ENCODE measurements at places on chromosomes 6 and 20. TPM values are rescaled to one million over a fixed set of nuclear protein-coding genes. Genes with fewer than 3 reads are reported as not detected.
A peak's percentile ranks its signal among the peaks of the same experiment; 100 is the strongest.

Gene DEF6
- 1.7 TPM for total RNA-seq

GRCh38 chr6:44456070-44456965 is 68.8 kb downstream of the CDC5L start:
- no peak for DNase-seq

GRCh38 chr20:4439461-4439860 is 282.2 kb upstream of the PRND start:
- no peak for DNase-seq

Gene SLC39A7
- total RNA-seq = 62.4 TPM

DNA sequence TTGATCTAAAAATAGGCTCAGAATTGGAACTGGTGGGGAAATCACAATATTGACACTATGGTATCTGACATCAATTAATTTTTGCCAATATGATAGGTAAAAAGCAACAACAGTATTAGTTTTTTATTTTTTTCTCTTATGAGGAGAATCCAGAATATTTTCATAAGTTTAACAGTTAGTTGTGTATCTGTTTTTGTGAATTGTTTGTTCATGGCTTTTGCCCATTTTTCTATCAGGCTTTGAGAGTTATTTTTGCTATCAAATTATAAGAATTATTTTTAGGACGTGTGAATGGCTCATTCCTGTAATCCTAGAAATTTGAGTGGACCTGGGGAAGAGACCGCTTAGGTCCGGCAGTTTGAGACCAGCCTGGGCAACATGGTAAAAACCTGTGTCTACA is 608.6 kb upstream of the ADGRB3 start:
- no peak for DNase-seq

DNA sequence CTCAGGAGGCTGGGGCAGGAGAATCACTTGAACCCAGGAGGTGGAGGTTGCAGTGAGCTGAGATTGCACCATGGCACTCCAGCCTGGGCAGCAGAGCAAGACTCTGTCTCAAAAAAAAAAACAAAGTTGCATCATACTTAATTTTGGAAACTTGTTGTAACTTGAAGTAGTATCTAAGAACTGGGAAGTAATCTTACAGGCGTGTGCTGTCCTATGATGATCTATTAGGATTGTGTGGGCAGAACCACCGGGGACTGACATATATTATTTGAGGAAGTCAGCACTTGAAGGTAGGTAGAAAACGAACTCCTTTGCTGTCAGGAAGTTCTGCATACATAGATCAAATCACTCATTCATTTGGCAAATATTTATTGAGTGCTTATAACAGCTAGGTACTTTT is 188.5 kb downstream of the ZNF217 start:
- no peak for DNase-seq

DNA sequence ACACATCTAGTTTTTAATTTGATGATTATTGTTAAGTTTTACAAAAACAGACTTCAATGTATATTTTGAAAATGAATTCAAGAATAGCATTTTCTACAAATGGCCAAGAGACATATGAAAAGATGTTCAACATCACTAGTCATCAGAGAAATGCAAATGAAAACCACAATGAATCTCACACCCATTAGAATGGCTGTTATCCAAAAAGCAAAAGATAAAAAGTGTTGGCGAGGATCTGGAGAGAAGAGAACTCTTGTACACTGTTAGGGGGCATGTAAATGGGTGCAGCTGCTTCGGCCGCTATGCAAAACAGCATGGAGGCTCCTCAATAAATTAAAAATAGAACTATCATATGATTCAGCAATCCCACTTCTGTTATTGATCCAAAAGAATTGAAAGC is 185.8 kb upstream of the CCN2 start:
- DNase-seq = no peak

DNA sequence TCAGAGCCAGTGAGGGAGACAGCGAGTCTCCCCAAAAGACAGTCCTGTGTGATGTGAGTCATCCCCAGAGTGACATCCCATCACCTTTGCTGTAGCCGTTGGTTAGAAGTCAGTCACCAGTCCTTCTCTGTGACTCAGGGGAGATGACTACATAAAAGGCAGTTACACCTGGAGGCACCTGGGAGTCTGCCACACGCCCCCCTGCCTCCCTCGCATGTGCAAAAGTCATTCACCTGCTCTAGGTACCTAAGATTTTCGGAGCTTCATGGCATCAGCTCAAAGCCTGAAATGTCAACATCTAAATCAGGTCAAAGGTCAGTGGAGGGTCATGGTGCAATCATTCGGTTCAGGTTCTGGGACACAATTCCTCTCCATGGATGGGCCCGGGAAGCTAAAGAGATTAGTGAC is 50.3 kb downstream of the PRR18 start:
- DNase-seq = no peak

Gene SYCP2
- total RNA-seq = 0.94 TPM

DNA sequence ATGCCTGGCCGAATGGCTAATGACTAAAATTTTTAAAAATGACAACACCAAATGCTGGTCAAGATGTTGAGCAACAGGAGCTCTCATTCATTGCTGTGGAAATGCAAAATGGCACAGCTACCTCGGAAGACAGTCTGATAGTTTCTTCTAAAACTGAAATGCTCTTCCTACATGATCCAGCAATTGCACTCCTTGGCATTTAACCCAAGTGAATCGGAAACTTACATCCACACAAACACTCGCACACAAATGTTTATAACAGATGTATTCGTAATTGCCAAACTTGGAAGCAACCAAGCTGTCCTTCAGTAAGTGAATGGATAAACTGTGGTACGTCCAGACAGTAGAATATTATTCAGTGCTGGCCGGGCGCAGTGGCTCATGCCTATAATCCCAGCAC is 56.4 kb upstream of the NCOA3 start:
- DNase-seq = no peak

DNA sequence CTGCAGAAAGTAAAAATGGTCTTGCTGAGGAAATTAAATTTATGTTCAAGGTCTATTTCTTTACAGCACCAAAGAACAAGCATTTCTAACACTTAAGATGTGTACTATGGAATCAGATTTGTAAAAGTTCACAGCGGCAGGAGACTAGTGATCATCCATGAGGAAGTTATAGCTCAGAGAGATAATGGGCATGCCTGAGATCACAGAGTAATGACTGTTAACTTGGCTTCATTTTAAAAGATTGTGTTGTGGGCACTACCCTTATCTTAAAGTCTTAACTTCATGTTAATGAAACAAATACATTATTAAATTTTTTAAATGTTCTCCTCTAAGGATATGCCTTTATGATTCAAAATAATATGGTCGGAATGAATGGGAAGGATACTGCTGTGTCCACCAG is 168.6 kb downstream of the GMPR start:
- DNase-seq = no peak

Gene TXLNB
- total RNA-seq = 135 TPM

Gene B3GAT2
- not detected for total RNA-seq

Gene MATN4
- total RNA-seq = not detected

- DNase-seq = no peak
These were observed 47.7 kb downstream of the BANF2 start for GRCh38 chr20:17747431-17747846.

Gene CGA
- not detected for total RNA-seq

GRCh38 chr20:37552415-37552814 is 24.7 kb upstream of the BLCAP start:
- DNase-seq = no peak

DNA sequence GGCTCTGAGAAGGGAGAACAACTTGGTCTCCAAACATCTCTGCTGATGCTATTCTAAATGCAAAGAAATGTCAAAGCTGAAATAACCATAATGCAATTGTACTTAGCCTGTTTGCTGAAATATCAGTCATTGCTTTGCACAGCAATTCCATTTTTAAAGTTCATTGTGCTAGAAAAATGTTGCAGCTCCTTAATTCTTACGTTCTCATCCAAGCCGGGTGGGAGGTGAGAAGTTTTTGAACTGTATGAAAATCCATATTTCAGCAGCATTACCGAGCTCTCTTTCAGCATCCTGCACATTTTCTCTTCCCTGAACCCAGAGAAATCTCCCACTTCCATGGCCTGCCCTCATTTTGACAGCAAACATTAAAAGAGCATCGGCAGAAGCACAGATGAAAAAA is 630.0 kb downstream of the PTPRT start:
- DNase-seq = no peak

DNA sequence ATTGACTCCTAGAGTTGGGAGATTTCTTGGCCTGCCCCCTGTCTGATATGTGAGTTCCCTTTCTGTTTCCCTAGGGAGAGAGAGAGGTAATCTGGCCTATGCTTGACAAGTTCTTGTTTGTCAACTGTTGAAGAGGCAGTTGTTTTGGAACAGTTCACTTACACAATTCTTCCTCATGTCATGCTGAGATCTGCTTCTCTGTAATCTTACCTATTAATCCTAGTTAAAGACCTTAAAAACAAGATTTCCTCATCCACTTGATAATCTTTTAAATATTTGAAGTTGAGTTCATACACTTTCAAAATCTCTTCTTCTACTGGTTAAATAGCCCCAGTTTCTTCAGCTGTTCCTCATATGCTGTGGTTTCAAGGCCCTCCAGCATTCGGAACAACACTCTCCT is 89.9 kb downstream of the FIG4 start:
- DNase-seq = no peak

- no peak for DNase-seq
These were observed 87.8 kb downstream of the KIF16B start for GRCh38 chr20:16485401-16485800.

Gene OPRL1
- total RNA-seq = 0.48 TPM

- no peak for DNase-seq
These were observed 36.5 kb downstream of the HIVEP1 start for GRCh38 chr6:12048609-12049008.

DNA sequence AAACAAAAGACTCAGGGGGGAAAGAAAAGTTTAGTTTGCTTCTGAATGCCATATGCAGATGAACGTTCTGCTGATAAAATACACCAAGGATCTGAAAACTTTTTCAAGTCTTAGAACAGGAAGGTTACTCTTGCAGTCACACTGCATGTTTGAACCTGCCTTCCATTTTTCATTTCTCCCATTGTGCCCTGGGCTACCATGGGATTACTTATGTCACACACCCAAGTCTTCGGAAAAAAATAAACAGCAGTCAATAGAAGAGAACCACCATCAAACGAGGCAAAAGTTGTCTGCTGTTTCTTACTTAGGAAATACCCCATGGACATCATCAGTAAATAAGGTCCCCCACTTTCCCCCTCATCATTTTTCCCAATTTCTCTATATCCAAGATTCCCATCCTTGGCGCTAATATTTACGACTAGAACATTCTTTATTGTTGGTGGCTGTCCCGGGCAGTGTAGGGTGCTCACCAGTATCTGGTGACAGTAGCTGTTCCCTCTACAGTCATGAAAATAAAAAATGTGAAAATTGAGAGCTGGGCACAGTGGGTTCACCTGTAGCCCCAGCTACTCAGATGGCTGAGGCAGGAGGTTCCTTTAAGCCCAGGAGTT is 202.5 kb downstream of the BCAS1 start:
- DNase-seq = no peak

DNA sequence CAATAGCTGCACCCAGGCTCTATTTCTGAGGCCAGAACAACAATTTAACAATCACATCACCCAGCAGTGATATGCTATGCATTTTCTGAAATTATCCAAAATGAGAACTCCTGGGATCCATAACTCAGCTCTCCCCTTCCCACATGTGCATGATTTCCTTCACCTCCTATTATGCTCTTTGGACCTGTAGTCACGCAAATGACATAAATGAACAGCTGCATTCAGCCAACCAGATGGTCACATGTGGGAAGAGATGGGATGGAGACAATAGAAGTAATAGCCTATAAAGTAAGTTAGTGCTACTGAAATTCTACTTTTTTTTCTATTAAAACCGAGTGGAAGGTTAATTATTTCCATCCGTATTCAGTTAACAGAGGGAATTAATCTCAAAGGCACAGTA is 662.1 kb upstream of the ID4 start:
- DNase-seq = no peak

- no peak for DNase-seq
These were observed 157.7 kb downstream of the VEGFA start for GRCh38 chr6:43927532-43928210.

DNA sequence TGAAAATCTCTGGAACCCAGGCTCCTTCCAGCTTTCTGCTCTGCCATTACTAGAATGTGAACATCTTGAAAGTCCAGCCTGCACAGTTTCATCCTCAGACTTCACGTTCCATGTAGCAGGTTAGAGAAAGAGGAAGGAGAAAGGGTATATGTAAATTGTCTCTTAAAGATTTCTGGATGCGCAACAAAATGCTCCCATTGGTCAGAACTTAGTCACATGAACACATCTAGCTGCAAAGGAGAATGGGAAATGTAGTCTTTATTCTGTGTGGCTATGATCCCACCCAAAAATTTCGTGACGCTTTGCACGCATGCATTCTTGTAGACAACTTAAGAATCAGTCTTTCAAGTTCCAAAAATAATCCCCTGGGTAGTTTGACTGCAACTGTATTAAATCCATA is 46.4 kb upstream of the CHD6 start:
- no peak for DNase-seq

Gene PLEKHG1
- total RNA-seq = 19.5 TPM

DNA sequence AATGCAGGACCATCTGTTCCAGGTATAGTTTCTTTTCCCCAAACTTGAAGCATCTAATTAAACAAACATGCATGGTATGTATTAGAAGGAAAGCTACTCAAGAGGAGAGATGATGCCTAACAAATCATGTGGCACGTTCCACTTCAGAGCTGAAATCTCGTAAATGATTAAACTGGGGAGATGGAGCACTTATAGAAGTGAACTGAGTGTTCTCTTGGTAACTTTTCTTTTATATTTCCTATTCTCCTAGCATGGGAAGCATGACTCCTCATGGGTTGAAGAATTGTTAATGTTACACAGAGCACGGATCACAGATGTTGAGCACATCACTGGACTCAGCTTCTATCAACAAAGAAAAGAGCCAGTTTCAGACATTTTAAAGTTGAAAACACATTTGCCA is 61.1 kb downstream of the CCN2 start:
- no peak for DNase-seq

Gene PI3
- total RNA-seq = 0.62 TPM

- DNase-seq = no peak
These were observed 8.6 kb downstream of the COL9A3 start for GRCh38 chr20:62825333-62825985.

- DNase-seq = peak; percentile 24
These were observed 8.4 kb downstream of the VSX1 start for GRCh38 chr20:25073544-25073943.

Gene THBS2
- total RNA-seq = 28.8 TPM

GRCh38 chr6:122809001-122809400 is 19.9 kb downstream of the SMPDL3A start:
- DNase-seq = no peak

Gene VSTM2L
- total RNA-seq = 11.1 TPM

Gene ALDH8A1
- 0.57 TPM for total RNA-seq
